ENCODE measurements at places on chromosomes 16 and 17. TPM values are rescaled to one million over a fixed set of nuclear protein-coding genes. Genes with fewer than 3 reads are reported as not detected.

JPT1 gene
- total RNA-seq, result 18.8 TPM

NPIPB13 gene
- total RNA-seq, result 2.8 TPM

- DNase-seq, result no peak
These were observed 923 bp downstream of the ANKRD13B start for GRCh38 chr17:29593591-29594518.

DNA sequence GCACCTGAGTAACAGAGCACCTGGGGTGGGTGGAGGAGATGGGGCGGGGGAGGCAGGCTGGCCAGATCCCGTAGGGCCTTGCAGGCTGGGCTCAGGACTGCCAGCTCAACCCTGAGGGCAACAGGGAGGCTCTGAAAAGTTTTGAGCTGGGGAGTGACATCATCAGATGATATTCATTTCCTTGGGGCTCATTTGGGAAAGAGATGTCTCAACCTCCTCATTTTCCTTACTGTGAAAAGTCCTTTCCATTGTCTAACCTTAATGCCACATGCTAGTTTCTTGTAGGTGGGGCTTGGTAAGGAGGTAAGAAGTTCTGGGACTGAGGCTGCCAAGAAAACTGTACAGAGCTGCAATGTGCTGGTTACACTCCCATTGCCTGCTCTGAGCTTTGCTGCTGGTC is 3.7 kb downstream of the TNS4 start:
- DNase-seq, result no peak

Data from omental fat pad (tissue), 4 donors.